Esophagus squamous epithelium (tissue), 5 donors: ENCODE measurements at places on chromosomes 11 and 22. TPM values are rescaled to one million over a fixed set of nuclear protein-coding genes. Genes with fewer than 3 reads are reported as not detected.

- DNase-seq, result no peak
These were observed 52.5 kb downstream of the TRIM44 start for GRCh38 chr11:35714882-35715627.

- DNase-seq, result no peak
These were observed 28.8 kb downstream of the TBC1D22A start for GRCh38 chr22:46791201-46791731.

- no peak for DNase-seq
These were observed 116.0 kb downstream of the CSTPP1 start for GRCh38 chr11:47052576-47052975.

- no peak for DNase-seq
These were observed 29.9 kb downstream of the EIF3F start for GRCh38 chr11:8017071-8017470.

DNA sequence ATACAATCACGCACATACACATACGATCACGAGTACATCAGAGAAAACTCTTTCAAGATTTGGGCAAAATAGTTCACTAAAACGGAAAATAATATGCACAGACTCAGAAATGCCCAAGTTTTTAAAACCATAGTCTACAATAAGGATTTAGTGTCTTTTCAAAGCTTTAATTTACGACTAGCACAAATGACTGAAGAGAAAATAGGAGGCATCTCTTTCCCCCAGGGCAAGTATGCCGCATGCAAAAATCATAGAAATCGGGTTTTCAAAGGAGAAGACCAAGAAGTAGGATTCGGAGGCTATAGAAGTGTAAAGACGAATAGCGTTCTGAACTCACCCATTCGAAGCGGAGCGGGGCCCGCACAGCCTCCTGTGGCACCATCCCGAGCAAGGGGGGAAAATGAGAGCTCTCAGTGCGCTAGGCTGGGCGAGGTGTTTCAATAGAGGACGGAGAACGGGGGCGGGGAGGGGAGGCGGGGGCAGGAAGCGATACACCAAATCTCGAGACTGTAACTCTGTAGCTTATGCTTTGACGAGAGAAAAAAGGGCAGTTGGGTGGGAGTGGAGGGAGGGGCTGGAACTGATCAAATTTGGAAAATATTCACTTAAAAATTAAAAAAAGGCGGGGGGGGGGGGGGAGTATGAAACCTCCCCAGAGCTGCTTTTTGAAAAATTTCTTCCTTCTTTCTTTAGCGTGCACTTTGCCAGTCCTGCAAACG is 15.8 kb downstream of the BLID start:
- DNase-seq, result no peak

- no peak for DNase-seq
These were observed 16.1 kb downstream of the MICAL2 start for GRCh38 chr11:12126344-12127019.

The TRIM29 gene
- 846 TPM for total RNA-seq
